ENCODE measurements at places on chromosomes 3 and 15. TPM values are rescaled to one million over a fixed set of nuclear protein-coding genes. Genes with fewer than 3 reads are reported as not detected.
A peak's percentile ranks its signal among the peaks of the same experiment; 100 is the strongest.

The SLC6A11 gene
- polyA plus RNA-seq = not detected

The TTC23 gene
- 32.5 TPM for polyA plus RNA-seq

The DUOXA2 gene
- not detected for polyA plus RNA-seq

The TPRG1 gene
- 0.79 TPM for polyA plus RNA-seq

The SPTSSB gene
- polyA plus RNA-seq = 3.1 TPM

The TMEM45A gene
- 27.3 TPM for polyA plus RNA-seq

The SCG3 gene
- 0.17 TPM for polyA plus RNA-seq

The MYO5C gene
- 19.0 TPM for polyA plus RNA-seq

The DYNLT2B gene
- polyA plus RNA-seq = 32.8 TPM

The ISLR gene
- 65.0 TPM for polyA plus RNA-seq

The SLC22A13 gene
- polyA plus RNA-seq = 3.1 TPM

The LIPC gene
- polyA plus RNA-seq = 21.8 TPM

DNA sequence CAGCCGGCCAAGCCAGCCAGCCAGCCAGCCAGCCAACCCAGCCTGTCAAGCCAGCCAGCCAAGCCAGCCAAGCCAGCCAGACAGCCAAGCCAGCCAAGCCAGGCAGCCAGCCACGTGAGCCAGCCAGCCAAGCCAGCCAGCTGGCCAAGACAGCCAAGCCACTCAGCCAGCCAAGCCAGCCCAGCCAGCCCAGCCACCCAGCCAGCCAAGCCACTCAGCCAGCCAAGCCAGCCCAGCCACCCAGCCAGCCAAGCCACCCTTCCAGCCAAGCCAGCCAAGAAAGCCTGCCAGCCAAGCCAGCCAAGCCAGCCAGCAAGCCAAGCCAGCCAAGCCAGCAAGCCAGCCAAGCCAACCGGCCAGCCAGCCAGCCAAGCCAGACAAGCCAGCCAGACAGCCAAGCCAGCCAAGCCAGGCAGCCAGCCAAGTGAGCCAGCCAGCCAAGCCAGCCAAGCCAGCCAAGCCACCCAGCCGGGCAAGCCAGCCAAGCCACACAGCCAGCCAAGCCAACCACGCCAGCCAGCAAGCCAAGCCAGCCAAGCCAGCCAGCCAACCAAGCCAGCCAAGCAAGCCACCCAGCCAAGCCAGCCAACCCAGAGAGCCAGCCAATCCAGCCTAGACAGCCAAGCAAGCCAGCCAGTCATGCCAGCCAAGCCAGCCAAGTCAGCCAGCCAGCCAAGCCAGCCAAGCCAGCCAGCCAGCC, 199.5 kb downstream of the GOLGA6L6 start:
- DNase-seq = no peak

- DNase-seq = no peak
Measured at GRCh38 chr3:195203606-195204005, 67.4 kb downstream of the XXYLT1 start.

DNA sequence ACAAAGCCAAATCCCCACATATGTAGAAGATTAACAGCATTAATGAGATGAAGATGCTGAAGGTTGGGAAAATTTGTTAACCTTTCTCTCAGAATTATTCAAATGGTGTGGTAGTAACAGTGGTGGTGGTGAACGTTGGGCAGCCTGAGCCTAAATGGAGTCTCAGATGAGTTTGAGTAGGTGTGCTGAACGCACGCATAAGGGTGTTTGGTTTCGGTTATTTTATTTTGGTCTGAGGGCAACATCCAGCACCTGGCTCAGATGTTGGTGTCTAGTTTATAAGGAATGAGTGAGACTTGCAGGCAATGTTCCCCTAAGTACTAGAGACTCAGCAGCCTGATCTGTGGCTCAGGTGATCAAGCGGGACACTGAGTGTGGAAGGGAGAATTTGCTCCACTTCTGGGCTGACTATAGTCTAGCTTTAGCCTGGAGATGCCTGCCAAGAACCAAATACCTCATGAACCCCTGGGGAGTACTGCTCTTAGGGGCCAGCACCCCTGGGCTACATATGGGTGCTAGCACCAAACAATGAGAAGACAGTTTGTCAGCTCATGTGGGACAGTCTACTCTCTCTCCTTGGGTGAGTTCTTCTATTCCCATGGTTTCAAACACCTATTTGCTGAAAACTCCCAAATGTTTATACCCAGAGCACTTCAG, 39.5 kb upstream of the ATP2C1 start:
- no peak for DNase-seq

DNA sequence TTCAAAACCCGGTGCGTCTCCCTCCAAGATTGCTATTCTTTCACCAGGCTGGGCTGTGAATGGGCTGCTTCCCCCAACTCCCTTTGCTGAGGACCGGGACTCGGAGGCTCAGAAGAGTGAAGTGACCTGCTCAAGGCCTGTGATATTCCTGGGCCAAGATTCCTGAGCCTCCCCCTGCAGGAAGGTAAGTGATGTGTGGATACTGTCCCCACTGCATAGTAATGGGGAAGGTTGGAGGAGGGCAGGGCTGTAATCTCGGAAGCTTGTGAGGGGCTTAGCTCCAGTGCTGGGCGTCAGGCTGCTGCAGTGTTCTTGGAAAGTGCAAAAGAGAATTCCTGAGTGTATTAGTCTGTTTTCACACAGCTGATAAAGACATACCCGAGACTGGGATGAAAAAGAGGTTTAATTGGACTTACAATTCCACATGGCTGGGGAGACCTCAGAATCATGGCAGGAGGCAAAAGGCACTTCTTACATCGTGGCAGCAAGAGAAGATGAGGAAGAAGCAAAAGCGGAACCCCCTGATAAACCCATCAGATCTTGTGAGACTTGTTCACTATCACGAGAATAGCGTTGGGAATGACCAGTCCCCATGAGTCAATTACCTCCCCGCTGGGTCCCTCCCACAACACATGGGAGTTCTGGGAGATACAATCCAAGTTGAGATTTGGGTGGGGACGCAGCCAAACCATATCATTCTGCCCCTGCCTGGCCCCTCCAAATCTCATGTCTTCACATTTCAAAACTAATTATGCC, 67.6 kb downstream of the EFCAB12 start:
- no peak for DNase-seq

DNA sequence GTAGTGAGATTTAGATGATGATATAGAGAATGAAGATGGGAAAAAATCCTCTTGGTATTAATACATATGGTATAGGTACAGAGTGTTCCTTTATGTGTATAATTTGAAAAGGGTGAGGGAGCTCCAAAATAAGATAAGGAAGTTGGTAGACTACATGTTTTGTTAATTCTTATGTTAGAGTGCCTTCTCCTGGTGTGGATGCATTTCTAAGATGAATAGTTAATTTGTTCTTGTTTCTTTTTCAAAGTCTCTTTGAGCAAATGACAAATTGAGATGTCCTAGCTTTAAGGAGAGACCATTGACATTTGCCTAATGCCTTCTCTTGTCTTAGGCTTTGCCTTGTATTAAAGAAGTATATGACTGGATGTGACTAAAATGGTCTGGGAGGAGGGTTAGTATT, 34.1 kb downstream of the AKAP13 start:
- no peak for DNase-seq

- DNase-seq = no peak
Measured at GRCh38 chr15:90812958-90813265, 55.5 kb upstream of the FURIN start.

DNA sequence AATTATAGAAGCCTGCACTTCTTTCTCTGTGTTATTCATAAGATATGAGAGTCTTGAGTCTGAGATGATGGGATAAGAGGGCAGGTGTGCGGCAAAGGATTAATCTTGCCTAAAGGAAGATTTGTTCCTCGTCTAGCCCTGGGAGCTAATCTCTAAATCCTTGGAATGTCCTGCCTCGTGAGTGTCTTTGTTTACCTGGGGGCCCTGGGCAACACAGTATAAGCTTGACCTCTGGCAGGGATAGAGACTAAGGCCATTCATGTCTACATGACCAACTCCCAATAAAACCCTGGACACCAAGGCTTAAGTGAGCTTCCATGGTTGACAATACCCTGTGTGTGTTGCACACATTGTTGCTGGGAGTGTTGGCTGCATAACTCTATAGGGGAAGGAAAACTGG, 3.2 kb upstream of the AGBL1 start:
- DNase-seq = no peak

- peak; percentile 26 for DNase-seq
Measured at GRCh38 chr3:114624571-114625181, 330.8 kb downstream of the TIGIT start.

GRCh38 chr3:172669021-172669420, 41.8 kb downstream of the NCEH1 start:
- DNase-seq = no peak

DNA sequence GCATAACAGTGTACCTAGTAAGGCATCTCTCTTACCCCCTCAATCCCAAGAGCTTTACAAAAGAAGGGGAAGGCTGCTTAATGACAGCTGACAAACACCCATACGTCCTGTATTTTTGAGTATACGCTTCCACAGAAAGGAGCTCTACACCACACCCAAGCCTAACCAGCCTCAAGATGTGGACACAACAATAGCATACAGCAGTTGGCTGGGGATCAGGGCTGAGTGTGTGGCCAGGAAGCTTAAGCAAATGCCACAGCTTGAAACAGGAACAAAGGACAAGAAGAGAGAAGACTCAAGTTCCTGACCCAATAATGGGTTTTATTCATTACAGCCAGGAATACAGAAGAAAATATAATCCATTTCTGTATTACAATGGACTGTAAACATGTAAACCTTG, 6.9 kb downstream of the HEXA start:
- DNase-seq = no peak

- DNase-seq = no peak
Measured at GRCh38 chr3:170327040-170327808, 30.3 kb upstream of the SKIL start.

- no peak for DNase-seq
Measured at GRCh38 chr3:27290760-27291159, 78.4 kb downstream of the NEK10 start.

DNA sequence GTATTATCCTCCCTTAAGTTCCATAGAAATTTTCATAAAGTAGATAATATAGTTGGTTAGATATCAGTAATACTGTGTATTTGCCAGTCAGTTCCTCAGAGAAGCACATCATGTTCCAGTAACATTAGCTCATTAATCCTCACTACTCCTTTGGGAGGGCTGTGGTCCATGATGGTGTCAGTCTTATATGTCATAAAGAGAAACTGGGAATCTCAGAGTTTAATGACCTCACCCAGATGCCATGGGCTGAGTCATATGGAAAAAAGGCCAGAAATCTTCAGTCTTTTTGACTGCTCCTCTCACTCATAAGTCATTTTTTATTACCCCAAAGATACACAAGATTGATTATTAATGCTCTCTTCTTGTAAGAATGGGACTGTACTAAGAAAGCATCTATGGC, 188.6 kb downstream of the CHL1 start:
- no peak for DNase-seq

- DNase-seq = no peak
Measured at GRCh38 chr3:11636394-11636770, 7.3 kb downstream of the VGLL4 start.

DNA sequence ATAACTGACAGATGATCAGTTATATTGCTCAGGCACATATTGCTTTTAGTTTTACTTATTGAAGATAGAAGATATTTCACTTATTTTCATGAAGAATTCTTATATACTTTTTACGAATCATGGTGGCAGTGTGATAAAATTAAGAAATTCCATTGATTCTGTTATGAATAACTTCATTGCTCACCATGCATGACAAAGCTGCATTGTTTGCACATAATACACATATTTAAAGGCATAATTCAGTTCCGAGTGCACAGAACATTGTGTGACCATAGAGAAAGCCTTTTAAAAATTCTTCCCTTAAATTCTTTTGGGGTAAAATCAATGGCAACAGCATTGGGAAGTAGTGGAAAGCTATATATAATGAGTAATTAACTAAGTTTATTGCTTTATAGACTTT, 82.5 kb upstream of the NAALADL2 start:
- DNase-seq = no peak

DNA sequence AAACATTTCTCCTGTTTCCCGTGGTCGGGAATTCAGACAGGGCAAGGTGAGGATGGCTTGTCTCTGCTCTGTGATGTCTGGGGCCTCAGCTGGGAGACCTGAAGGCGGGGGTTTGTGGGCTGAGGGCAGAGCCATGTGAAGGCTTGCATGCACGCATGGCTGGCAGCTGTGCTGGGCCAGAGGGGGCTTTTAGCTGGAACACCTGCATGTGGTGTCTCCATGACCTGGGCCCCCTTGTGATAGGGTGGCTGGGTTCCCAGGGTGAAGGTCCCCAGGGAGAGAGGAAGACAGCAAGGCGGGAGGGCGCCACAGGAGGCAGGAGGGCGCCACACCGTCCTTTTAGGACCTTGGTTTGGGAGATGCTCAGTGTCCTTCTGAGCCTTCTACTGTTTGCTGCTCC, 101.6 kb upstream of the PRR23E start:
- no peak for DNase-seq

DNA sequence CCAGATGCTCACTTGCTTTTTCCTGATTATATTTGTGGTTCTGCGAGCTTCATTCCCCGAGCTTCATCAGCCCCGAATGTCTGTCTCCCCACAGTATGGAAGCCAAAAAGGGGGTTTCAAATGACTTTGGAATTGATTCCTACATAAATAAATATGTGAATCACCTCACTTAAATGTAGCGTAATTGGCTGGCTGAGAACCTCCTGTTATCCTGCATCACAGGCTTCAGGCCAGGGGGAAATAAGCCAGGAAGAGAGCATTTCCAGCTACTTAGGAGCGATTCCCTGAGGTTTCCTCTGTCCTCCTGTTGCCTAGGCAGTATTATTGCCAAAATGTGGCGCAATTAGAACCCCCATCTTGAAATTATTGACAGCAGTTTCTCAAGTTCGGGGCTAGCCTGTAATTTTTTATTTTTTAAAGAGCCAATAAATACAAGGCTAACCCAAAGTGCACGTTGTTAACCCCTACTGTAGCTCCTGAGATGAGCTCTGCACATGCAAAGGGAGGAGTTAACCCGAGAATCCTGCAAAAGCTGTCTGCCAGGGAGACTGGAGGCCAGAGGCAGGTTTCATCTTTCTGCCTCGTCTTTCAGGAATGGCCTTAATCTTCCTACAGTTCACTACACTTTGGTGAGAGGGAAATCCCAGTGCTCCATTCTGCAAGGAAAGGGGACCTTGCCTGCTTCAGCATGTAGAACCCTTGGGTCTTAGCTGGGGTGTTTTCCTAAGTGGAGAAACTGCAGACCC, 148.2 kb downstream of the ADAMTS9 start:
- no peak for DNase-seq

DNA sequence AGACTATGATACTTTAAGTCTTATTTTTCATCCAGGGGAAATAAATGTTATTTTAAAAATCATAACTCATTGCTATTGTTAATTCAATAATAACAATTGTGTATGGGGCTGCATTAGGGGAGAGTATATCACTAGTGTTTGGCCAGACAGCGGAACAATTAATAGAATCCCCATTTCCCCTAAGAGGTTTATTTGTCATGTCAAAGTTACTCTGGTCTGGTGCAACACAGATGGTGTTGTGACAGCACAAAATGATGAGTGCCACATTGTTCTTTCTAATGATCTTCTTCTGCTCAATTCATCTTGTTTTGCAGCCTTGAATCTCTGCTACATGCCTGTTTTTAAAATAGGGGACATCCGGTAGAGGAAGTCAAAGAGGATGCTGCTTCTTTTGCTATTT, 351.6 kb downstream of the NSUN3 start:
- DNase-seq = no peak

- DNase-seq = peak; percentile 15
Measured at GRCh38 chr15:41512940-41513505, 604 bp downstream of the LTK start.

- no peak for DNase-seq
Measured at GRCh38 chr15:57273402-57273801, 102.9 kb upstream of the CGNL1 start.

- DNase-seq = peak; percentile 78
Measured at GRCh38 chr3:46909535-46910161, 32.1 kb downstream of the PTH1R start.
